ENCODE measurements at places on chromosomes 2 and 18. TPM values are rescaled to one million over a fixed set of nuclear protein-coding genes. Genes with fewer than 3 reads are reported as not detected.

The SH2D6 gene
- total RNA-seq = 0.70 TPM

The SLC66A2 gene
- 49.2 TPM for total RNA-seq

The CNDP1 gene
- not detected for total RNA-seq

The SNED1 gene
- 2.5 TPM for total RNA-seq

The SOCS6 gene
- 3.7 TPM for total RNA-seq

The MAP3K19 gene
- total RNA-seq = not detected

The RAB27B gene
- 0.10 TPM for total RNA-seq

The MRPL44 gene
- 32.7 TPM for total RNA-seq

The ANKRD36 gene
- total RNA-seq = 36.7 TPM

DNA sequence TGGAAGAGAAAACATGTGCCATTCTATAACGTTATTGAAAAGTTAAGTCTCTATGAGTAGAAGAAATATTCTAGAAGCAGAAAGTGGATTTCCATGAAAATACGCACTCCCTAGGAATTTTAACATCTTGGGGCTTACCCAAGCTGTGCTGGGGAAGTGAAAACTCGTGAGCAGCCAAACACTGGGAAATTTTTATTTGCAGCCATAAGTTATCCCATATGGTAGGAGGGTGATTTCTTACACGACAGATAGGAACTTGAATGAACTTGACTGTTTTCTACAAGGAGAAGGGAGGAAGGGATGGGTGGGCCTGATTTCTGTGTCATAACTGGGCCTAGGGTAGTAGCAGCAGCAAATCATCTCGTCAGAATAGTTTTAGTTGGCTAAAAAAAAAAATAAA, 272.6 kb downstream of the ETAA1 start:
- no peak for DNase-seq
- H3K36me3 ChIP-seq = no peaks in the 10 kb centered on the region
- no peak overlapping the region for H3K27ac ChIP-seq
- H3K27me3 ChIP-seq = no peaks in the 10 kb centered on the region
- H3K4me1 ChIP-seq = no peaks in the 10 kb centered on the region

DNA sequence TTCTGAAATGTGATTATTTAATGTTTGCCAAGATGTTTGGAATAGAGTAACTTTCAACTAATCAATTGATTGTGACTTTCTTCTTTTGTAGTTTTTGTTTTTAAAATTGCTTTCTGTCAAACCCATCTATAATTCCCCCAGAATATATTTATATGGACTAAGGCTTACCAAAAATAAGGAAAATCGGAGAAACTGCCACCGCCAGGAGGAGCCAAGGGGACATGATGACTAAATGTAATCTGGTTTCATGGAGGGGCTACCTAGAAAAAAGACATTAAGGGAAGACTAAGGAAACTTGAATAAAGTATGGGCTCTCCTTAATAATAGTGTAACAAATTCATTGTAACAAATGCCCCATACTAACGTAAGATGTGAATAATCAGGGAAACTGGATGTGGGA, 19.5 kb downstream of the BOLA3 start:
- no peak overlapping the region for H3K27ac ChIP-seq
- no peak overlapping the region for H3K4me3 ChIP-seq
- peaks cover 2% of the 10 kb centered on the region for H3K36me3 ChIP-seq
- DNase-seq = no peak

DNA sequence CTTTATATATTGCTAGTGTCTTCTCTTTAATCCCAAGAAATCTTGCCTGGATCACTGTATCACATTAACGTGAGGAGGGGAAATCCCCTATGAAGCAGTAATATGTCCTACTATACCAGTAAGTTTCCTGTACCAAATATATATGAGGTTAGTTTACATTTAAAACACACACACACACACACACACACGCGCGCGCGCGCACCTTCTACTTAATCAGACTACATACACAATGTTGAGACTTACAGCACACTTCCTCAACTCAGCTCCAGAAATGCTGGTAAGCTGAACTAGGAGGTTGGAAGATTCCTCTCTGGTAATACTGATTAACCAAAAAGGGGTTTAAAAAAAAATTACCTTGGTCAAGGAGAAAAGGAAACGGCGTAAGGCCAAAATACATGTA, 49.3 kb downstream of the USP34 start:
- H3K4me3 ChIP-seq = no peak overlapping the region
- peaks cover 2% of the 10 kb centered on the region for H3K36me3 ChIP-seq
- H3K27ac ChIP-seq = no peak overlapping the region

GRCh38 chr2:64514008-64514407, 10.1 kb upstream of the AFTPH start:
- H3K27me3 ChIP-seq = peaks cover 45% of the 10 kb centered on the region
- H3K4me3 ChIP-seq = no peak overlapping the region

GRCh38 chr2:216416571-216417307, 4.5 kb downstream of the SMARCAL1 start:
- no peak overlapping the region for H3K27ac ChIP-seq
- DNase-seq = no peak
- H3K4me1 ChIP-seq = peaks cover 22% of the 10 kb centered on the region
- no peaks in the 10 kb centered on the region for H3K27me3 ChIP-seq
- H3K36me3 ChIP-seq = peaks cover 37% of the 10 kb centered on the region

DNA sequence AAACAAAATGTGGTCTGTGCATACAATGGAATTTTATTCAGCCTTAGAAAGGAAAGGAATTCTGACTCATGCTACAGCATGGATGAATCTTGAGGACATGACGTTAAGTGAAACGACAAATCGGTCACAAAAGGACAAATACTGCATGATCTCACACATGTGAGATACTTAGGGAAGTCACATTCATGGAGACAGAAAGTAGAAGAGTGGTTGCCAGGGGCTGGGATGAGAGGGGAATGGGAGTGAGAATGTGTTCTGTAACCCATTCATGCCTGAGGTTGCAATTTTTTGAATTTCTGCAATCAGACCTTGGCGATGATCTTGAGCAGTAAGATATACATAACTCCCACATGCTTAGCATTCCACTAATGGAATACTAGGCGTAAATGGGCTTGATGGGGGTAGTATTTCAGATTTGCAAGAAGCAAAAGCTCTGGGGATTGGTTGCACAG, 22.0 kb downstream of the FHL2 start:
- H3K36me3 ChIP-seq = peaks cover 2% of the 10 kb centered on the region
- H3K4me3 ChIP-seq = no peak overlapping the region
- no peaks in the 10 kb centered on the region for H3K27me3 ChIP-seq
- no peak for DNase-seq

All from activated T-helper 1 cell treated with anti-CD3 and anti-CD28 coated beads, Interleukin-12 subunit alpha, Interleukin-12 subunit beta, Interleukin-2, Interleukin-4 antibody, amounts not matched to agents 30 ng/mL and 10 ng/mL and 1 ng/mL, durations not matched to agents 14 hours and 24 hours and 36 hours (primary cell).